Smooth muscle cell of bladder (primary cell): ENCODE measurements at places on chromosomes 12 and 14. TPM values are rescaled to one million over a fixed set of nuclear protein-coding genes. Genes with fewer than 3 reads are reported as not detected.

HRK gene
- total RNA-seq: not detected in 2 replicates

GSKIP gene
- 24.0 and 25.6 TPM in 2 replicates for total RNA-seq

TXNDC16 gene
- 1.1 and 2.0 TPM in 2 replicates for total RNA-seq

OR8S1 gene
- total RNA-seq: not detected in 2 replicates

ADAMTS20 gene
- under 0.01 TPM in 1 of 2 replicates, not detected in the other for total RNA-seq

SLCO1A2 gene
- total RNA-seq: 0.14 TPM in 1 of 2 replicates, not detected in the other

DBX2 gene
- not detected in 2 replicates for total RNA-seq

BBOF1 gene
- 8.7 and 9.8 TPM in 2 replicates for total RNA-seq

TMEM132C gene
- not detected in 2 replicates for total RNA-seq
